ENCODE measurements at places on chromosomes 16 and 17.

- no peak for DNase-seq
Measured at GRCh38 chr17:6456914-6457687, 12.8 kb downstream of the PIMREG start.

- DNase-seq: peak; percentile 56
Measured at GRCh38 chr17:50051082-50051576, 4.8 kb upstream of the ITGA3 start.

GRCh38 chr16:28301154-28301553 lies 8.8 kb downstream of the SBK1 start:
- no peak for DNase-seq

- no peak for DNase-seq
Measured at GRCh38 chr16:62277942-62278341, 241.7 kb upstream of the CDH8 start.
